ENCODE measurements at places on chromosomes 2 and 18.

DNA sequence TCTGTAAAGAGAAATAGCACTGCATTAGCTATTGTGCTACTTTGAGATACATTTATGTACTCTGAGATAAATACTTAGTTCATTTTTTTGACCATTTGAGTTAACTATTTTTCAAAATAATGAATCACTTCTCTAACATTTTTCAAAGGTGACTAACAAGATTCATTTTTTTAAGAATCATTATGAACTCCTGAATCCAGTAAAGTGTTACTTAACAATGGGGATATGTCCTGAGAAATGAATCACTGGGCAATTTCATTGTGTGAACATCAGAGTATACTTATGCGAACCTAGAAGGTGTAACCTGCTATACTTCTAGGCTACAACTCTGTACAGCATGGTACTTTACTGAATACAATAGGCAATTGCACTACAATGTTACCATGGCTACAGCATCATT, 355.8 kb downstream of the ARL6IP6 start:
- DNase-seq, result no peak

GRCh38 chr2:905833-906140, 44.9 kb upstream of the SNTG2 start:
- DNase-seq, result no peak

DNA sequence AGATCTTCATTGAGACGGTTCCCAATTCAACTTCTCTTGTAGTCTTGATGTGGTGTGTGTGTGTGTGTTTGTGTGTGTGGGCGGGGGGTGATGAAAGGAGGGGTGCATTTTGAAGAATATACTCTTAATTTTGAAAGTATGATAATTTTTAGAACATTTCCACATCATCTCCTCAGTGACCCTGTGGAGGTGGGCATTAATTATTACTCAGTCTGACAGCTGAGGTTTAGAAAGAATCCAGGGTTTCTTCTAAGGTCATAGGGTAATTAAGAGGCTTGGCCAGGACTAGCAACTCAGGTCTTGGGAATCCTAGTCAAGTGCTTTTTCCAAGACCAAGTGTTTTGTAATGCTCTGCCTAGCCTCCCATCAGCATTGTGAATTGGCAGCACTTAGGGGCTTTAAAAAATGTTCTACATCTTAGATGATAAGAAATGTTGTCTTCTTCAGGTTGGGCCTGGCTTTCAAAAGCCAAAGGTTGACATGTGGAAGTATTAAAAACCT, 100.5 kb downstream of the SPTBN1 start:
- DNase-seq, result no peak

- no peak for DNase-seq
These were observed 464.2 kb upstream of the NRP2 start for GRCh38 chr2:205218056-205218455.

GRCh38 chr2:191108331-191108730, 42.5 kb downstream of the STAT4 start:
- DNase-seq, result no peak

GRCh38 chr2:9484533-9484932, 10.2 kb downstream of the IAH1 start:
- no peak for DNase-seq

DNA sequence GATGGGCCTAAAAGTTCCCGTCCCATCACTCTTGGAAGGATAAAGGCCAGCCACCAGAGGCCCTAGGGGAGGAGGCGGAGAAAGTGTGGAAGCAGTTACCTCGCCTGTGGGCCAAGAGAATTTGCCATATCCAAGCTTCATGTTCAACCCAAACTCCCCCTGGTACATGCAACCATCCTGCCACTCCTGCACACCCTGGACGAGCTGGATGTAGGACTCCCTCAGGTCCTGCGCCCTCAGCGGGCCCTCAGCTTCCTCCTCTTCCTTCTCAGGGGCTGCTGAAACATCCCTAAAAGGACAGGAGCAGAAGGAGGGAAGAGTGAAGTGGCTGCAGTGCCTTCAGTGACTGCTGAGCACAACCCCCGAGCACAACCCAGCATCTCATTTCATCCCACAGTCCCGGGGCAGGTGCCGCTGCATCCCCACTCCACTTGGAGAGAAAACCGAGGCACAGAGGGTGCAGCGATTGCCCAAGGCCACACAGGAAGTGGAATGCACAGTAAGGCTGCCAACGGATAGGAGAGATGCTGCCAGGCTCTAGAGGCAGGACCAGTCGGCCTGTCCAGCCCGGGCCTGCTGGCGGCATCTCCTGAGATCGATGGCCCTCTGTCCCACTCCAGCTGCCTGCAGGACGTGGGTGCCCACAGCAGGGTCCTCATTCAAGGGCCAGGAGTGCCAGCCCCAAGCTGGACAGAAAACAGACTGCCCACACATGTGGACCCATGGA, 2.9 kb downstream of the ANKMY1 start:
- no peak for DNase-seq

GRCh38 chr2:171165967-171166327, 5.3 kb upstream of the TLK1 start:
- no peak for DNase-seq

- DNase-seq, result peak; percentile 82
These were observed 52.0 kb downstream of the TNP1 start for GRCh38 chr2:216807857-216808272.

GRCh38 chr18:63168287-63168686, 151.3 kb downstream of the BCL2 start:
- no peak for DNase-seq

- DNase-seq, result no peak
These were observed 1.5 kb downstream of the TTC21B start for GRCh38 chr2:165952085-165952484.

- peak; percentile 25 for DNase-seq
These were observed at the start of gene TMSB10 for GRCh38 chr2:84905181-84906107. TMSB10 (plus strand) TSS chr2:84905656.

- no peak for DNase-seq
These were observed 68.3 kb upstream of the PPM1B start for GRCh38 chr2:44100351-44100750.

- no peak for DNase-seq
These were observed 89.1 kb downstream of the ZEB2 start for GRCh38 chr2:144430722-144431391.

DNA sequence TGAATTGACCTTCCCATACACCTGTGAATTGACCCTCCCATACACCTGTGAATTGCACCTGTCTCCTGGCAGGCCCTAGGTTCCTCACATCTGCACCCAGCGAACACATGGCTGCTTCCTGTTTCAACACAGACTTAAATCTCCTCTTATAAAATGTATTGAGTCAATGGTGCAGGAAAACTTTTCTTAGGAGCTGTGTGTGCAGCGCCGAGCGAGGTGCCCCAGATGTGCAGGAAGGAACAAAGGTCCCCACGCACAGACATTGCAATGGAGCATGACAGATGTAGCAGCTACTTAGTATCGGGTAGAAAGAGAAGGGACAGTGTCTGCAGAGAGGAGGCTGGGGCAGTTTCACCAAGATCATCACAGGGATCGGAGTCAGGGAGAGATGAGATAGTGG, 85.5 kb upstream of the PXDN start:
- no peak for DNase-seq

GRCh38 chr2:25763575-25763974, 90.2 kb upstream of the DTNB start:
- DNase-seq, result no peak

GRCh38 chr18:50986360-50987087, 18.7 kb downstream of the ELAC1 start:
- DNase-seq, result no peak

DNA sequence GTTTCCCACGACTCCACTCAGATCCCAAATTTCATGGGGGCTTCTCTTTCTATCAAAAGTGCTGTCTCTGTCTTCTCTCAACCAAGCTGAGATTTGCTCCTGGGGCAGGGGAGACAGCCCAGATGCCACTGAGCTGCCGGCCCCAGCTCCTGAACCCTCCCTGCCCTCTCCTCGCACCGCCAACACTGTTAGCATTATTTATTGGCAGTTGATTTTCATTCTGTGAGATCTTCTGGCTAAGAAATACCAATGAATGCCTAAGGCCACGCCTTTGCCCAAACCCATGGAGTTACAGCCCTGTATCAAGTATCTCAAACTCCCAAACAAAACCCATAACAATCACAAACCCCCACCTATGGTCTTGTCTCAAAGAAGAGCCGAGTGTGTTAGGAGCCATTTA, 153.0 kb upstream of the TWIST2 start:
- no peak for DNase-seq

DNA sequence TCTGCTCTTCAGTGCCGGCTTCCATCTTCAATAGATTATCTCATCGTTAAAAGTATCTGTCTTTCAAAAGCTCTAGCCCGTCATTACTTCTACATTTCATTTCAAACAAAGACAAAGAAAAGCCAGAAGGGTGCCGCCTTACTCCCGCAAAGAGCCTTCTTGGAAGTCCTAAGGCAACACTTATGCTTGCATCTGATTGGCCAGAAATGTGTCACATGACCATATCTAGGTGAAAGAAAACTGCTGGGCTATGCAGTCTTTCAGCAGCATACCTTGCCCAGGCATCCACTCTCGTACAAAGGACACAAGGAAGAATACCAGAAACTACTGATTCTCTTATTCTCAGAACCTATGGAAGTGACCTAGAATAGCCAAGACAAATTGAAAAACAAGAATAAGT, 217.1 kb upstream of the SLC35G4 start:
- DNase-seq, result no peak

GRCh38 chr2:23824777-23825212, 102.1 kb downstream of the ATAD2B start:
- DNase-seq, result no peak

DNA sequence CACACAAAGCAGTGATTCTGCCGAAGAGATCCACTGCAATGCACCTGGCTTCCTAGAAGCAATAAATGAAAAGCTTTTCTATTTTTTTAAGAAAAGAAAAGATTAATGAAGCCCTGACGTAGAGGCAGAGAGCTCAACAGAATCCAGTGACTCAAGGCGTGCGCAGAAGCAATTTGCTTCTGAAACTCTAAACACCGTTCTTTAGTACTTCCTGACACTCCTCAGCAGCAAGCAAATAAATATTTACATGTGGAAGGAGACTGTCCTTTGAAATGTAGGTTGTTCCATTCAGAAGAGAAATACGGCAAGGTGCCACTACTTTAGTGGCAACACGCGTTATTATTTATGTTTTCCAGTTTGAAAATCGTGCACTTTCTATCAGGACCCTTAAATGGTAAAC, 126.2 kb upstream of the ZNF516 start:
- DNase-seq, result no peak

DNA sequence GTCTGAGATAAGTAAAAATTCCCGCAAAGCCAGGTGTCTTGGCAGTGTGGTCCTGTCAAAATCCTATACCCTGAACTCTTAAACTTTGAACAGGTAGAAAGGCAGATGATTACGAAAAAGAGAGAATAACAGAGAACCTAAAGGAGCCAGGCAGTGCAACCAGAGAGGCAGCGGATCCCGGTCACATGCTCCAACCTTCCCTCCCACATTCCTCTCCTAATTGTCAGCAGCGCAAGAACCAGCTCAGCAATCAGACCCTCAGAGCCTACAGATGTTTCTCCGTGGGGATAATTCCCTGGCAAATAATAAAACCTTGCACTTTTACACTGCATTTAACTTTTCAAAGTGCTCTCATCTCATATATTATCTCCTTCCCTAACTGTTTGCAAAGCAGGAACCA, 124.8 kb downstream of the EPHA4 start:
- no peak for DNase-seq

- DNase-seq, result no peak
These were observed 147.6 kb downstream of the LDLRAD4 start for GRCh38 chr18:13366131-13366530.

- no peak for DNase-seq
These were observed 53.1 kb downstream of the CDC42EP3 start for GRCh38 chr2:37618326-37618725.

- no peak for DNase-seq
These were observed 294.2 kb downstream of the DYSF start for GRCh38 chr2:71747559-71747958.

DNA sequence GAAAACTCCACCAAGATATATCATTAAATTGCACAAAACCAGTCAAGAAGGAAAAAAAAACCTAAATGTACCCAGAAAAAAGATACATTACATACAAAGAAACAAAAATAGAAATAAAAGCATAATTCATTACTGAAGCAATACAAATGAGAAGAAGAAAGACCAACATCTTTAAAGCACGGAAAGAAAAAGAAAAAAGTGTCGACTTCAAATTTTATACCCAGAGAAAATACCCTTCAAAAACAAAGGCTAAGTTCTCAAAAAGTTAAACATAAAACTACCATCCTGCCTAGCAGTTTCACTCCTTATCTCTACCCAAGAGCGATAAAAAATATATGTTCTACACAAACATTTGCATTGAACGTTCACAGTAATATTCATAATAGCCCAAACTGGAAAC, 82.0 kb downstream of the ATAD2B start:
- DNase-seq, result no peak

GRCh38 chr2:215772003-215772402, 241.3 kb downstream of the MREG start:
- no peak for DNase-seq

DNA sequence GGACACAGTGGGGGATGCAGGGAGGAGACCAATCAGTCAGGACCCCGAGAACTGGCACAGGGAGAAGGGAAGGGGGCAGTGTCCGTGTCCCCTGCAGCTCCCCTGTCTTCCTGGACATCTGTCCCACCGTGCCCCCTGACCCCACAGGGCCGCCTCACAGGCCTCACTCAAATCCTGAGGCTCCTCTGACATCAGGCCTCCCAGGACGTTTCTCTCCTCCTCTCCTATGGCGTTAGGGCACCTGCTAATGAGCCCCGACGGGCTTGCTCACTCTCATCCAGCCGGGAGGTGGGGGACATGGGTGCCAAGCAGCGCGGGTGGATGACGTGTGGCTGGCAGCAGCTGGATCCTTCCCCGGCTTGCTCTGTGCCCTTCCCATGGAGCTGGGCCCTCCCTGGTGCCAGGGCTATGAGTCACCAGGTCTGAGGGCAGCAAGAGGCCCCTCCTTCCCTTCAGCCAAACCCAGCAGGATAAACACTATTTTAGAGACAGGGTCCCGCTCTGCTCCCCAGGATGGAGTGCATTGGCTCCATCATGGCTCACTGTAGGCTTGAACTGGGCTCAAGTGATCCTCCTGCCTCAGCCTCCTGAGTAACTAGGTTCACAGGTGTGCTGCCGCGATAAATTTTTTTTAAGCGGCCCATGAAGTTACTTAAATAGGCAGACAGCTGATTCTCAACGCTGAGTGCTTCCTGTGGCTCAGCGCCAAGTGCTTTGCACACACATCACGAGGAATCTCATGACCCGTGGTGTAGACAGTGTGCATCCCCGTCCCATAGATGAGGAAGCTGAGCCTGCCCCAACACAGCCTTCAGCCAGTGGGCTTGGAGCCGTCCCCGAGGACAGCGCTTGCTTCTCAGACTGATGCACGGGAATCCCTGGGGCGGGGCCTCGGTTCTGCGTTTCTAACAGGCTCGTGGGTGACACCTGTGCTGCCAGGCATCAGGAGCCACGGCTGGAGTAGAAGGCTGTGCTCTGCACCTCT, 64.5 kb upstream of the HDAC4 start:
- DNase-seq, result no peak

DNA sequence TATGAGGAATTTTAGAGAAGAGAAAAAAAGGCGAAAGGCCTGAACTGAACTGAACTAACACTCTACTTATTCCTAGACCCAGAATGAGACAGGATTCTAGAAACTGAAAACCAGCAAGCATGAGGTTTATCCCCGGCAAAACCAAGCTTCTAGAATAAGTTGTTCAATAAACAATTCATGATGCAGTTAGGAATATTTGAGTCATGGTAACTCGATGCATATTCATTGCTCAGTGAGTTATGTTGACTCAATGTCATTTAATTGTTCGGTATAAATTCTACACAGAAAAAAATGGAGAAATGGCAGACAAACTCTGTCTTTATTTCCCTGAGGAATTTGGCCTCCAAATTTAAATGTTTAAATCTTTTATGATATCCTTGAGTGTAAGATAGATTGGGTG, 321.5 kb downstream of the SATB2 start:
- DNase-seq, result no peak

GRCh38 chr2:147331790-147332419, 512.9 kb upstream of the ACVR2A start:
- no peak for DNase-seq
